Activated B cell treated with CpG ODN at 0.5 μM for 24 hours (primary cell): ENCODE measurements at places on chromosomes 6 and 20.

GRCh38 chr20:54680872-54681619 lies 205.7 kb downstream of the DOK5 start:
- no peak for DNase-seq

GRCh38 chr6:55578537-55579363 lies at the start of gene HMGCLL1:
TSS of gene HMGCLL1 (minus strand) at chr6:55579192. CDS start at chr6:55579055, 137 bp downstream.
- DNase-seq: no peak

- no peak for DNase-seq
These were observed 34.4 kb upstream of the LOC128125822 start for GRCh38 chr6:63537959-63538300.

- no peak for DNase-seq
These were observed 119.7 kb upstream of the PRDM1 start for GRCh38 chr6:105966481-105966880.

DNA sequence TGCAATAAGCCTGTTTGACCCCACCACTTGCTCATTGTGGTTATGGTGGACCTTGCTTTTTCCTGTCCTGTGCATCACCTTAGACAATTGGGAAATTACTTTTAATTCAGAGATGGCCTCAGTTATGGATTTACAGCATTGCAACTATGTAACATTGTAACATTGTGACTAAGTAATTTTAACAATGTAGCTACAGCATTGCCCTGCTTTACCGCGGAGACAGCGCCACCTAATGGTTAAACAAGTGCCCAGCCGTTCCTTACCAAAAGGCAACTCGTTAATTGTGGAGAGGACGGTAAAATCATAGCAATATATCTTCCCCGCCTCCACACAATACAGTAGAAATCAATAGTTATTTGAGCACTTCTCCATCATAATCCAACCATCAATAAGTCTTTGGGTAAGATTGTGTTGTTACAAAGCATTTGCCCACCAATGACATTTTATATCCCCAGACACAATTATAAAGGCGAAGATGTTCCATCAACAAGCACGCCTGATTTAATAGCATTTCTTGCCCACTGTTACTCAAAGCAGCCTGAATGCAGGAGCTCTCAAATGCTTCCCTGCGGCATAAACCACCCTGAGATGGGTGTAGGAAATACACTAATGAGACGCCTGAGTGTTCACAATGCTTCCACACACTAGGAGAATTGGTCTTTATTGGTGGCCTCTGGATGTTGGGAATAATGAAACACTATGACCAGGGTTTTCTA lies 93.7 kb downstream of the PROKR2 start:
- no peak for DNase-seq

DNA sequence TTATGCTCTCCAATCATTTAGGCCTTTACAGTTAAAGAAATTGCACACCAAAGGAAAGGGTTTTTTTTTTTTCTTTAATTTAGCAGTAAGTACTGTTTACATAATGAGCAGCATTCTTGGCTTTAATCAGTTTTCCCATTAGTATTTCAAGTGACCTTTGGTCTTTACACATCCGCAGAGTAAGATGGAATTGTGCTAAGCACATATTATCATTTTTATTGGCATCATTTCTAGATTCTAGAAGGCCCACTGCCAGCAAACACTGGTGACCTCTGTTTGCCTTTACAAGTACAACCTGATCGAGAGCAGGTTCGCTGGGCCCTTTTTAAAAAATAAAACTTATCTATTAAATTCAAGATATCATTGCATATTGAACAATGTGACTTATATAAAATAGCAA lies 104.3 kb downstream of the ADGRG6 start:
- no peak for DNase-seq

DNA sequence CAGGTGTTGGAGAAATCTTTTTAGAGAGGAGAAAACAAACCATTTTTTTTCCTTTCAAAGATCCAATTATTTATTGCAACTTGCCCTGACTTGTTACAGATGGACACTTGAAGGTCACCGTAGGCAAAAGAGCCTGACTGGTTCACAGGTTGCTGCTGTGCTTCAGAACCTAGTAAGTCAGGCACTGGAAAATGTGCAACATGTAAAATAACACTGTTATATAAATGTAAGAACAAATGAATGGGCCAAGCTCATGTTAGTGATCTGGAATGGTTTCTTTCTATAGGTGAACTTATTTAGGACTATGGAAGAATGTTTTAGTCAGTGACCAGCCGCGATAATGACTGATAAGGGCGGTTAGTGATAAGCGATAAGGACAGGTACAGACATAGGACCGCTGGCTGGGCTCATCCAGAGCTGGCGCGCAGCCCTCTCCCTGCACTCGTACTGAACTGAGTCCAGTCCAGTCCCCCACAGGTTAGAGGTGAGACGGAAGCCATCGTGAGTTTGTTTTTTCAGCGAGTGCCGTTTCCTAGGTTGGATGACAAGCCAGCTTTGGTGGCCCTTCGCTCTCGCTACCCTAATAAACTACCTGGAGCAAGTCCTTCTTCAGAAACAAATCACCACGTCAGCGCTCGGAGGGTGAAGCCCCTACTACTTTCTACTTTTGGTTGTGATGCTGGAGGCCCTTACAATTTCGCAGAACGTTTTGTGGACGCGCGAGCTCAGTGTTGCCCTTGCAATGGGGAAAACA lies 94.4 kb upstream of the PRDM1 start:
- DNase-seq: peak; percentile 34

GRCh38 chr6:107991061-107991460 lies 33.1 kb upstream of the SEC63 start:
- no peak for DNase-seq
